Esophagus mucosa (tissue), 1 donor: ENCODE measurements at places on chromosomes 6 and 20.
A peak's percentile ranks its signal among the peaks of the same experiment; 100 is the strongest.

- ATAC-seq = peak; percentile 44
These were observed 40.4 kb upstream of the KIF25 start for GRCh38 chr6:167956983-167957492.

DNA sequence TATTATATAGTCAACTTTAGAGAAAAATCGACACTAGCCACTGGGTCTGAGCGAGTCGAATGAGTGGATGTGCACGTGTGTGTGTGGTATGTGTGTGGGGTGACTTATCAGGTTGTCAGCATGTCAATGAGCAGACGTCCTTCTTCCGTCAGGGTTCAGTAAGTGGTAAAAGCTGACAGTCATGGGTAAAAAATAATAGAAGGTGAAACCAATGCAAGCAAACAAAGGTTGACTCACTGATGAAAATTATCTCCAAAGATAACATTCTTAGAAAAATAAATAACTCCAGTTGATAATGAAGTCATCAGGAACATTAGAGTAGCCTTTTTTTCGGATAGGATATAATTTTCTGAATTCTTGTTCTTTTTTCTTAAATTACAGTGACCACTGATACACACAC lies 243.8 kb upstream of the FOXQ1 start:
- no peak for ATAC-seq

DNA sequence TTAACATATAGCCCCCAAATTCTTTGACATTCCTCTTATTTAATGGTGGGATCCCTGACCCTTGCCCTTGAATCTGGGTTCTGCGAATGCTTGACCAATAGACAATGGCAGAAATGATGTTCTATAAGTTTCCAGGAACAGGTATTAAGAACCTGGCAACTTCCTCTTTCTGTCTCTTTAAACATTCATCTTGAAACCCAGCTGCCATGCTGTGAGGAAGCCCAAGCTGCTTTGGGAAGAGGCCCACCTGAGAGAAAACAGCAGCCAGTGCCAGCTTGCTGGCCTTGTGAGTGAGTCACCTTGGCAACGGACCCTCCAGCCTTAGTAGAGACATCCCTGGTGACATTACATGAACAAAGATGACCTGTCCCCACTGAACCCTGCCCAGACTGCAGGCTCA lies 45.2 kb upstream of the RALY start:
- ATAC-seq = no peak

DNA sequence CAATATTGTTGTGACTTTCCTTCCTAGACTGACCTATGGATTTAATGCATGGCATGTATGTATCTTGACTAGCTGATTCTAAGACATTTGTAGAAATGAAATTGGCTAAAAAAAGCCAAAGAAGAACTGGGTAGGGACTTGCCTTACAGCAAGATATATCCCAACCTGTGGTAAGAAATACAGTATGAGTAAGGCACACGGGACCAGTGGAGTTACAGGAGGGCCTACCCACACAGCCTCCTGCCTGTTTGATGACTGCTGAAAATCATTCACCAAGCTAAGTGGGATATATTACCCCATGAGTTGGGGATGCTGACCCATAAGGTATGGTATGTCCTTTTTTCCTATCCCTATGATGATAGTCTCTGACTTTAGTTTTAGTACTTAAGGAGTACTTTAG lies 112.2 kb downstream of the INSM1 start:
- no peak for ATAC-seq

DNA sequence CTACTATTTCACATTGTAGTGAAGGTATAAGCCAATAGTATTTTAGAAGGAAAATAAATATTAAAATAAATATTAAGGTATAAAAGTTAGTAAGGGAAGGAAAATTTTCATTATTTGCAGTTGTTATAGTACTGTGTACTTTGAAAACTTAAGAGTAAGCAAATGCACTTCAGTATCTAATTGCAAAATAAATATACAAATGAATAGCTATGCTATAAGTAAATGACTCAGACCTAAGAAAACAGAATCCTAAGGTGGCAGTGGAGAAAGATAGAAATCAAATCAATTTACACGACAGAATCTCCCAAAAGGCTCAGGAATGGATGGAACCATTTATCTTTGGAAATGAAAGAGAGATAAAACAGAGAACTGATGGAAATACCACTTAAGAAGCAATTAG lies 24.7 kb upstream of the UBR2 start:
- no peak for ATAC-seq

GRCh38 chr20:3038454-3038853 lies 5.0 kb upstream of the GNRH2 start:
- ATAC-seq = no peak

GRCh38 chr6:39274471-39274870 lies 39.7 kb downstream of the KCNK17 start:
- no peak for ATAC-seq

DNA sequence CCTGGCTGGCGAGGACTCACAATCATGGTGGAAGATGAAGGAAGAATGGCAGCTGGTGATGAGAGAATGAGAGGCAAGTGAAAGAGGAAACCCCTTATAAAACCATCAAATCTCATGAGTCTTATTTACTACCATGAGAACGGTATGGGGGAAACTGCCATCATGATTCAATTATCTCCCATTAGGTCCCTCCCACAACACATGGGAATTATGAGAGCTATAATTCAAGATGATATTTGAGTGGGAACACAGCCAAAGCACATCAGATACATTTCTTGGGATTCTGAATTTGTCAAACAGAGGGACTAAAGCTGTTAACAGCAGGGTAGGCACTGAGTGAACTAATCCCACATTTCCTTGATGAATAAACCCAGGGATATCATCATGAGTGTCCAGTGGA lies 116.2 kb upstream of the PLCB4 start:
- no peak for ATAC-seq

- ATAC-seq = peak; percentile 67
These were observed 18.1 kb upstream of the CEBPB start for GRCh38 chr20:50172347-50173013.

DNA sequence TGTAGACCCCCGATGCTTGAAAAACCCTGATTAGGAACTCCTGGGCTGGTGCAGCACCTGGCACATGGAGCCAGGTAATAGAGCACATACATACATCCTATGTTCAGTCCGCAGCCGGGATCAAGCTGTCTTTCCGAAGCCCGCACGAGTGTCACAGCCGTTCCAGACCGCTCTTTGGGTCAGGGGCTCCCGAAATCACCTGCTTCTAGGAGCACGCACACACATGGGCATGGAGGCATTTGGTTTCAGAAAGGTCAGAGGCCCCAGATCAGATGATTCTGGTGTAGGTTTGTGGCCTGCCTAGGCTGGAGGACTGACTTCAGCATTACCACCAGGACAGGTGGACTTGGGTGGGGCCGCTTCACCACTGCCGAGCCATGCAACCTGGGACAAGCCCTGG lies 42.1 kb upstream of the STX16 start:
- no peak for ATAC-seq

- ATAC-seq = no peak
These were observed 14.3 kb downstream of the CRNKL1 start for GRCh38 chr20:20037960-20038359.

DNA sequence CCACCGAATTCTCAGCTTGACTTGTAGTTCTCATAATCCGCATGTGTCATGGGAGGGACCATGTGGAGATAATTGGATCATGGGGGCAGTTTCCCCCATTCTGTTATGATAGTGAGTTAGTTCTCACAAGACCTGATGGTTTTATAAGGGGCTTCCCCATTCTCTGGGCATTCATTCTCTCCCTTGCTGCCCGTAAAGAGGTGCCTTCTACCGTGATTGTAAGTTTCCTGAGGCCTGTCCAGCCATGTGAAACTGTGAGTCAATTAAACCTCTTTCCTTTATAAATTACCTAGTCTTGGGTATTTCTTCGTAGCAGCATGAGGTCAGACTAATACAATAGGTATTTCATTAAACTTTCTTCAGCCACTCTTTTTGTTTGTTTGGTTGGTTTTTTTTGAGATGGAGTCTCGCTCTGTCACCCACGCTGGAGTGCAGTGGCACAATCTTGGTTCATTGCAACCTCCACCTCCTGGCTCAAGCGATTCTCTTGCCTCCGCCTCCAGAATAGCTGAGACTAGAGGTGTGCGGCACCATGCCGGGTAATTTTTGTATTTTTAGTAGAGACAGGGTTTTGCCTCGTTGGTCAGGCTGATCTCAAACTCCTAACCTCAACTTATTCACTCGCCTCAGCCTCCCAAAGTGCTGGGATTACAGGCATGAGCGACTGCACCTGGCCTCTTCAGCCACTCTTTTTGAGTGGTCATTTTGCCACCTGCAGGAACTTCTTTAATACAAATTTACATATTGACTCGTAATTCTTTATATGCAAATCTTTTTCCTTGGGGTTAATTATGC lies 36.3 kb downstream of the GSTA2 start:
- ATAC-seq = no peak

DNA sequence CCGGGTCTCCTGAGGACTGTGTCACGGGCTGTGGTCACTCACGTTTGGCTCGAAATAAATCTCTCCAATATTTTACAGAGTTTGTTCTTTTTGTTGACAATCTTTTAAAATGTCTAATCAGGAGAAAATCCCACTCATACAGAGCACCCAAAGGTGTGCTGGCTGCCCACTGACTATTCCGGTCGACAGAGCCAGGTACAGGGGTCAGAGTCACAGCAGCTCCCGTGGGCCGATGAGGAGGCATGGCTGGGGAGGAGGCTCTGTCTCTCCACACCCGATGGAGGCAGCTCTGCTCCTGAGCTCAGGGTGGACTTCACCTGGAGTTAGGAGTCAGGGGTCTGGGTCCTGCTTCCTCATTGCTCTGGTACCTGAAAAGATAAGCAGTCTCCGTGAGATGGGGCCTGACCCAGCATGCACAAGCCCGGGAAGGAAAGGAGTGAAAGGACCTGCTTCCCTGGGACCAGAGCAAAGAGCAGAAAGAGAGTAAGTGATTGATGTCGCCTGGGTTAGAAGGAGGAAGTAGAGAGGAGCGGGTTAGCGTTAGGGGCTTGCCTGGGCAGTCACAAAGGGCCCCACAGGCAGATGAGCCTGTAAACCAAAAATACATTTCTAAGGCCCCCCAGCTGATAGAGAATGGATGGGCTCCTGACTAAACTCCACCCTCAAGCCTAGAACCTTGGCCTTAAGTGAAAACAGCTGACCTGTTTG lies 53.5 kb upstream of the UNC93A start:
- no peak for ATAC-seq

- ATAC-seq = peak; percentile 28
These were observed 896.8 kb downstream of the C6orf118 start for GRCh38 chr6:164412566-164412965.

DNA sequence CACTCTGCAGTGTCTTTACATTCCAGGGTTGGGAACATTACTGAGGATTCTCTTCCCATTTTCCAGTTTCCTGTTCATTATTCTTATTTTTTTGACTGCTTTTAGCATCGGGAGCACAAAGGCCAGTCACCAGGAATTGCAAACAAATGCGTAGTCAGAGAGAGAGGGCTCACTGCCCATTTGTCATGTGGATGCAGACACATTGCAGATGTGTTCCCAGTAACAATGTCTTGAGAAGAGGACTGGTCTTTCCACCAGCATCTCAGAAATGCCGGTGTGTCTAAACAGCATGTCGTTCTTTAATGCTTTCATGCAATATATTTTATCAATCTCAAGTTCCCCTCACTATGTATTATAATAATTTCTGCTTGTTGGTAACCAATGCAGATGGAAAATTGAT lies 952 bp upstream of the TAAR6 start:
- no peak for ATAC-seq

DNA sequence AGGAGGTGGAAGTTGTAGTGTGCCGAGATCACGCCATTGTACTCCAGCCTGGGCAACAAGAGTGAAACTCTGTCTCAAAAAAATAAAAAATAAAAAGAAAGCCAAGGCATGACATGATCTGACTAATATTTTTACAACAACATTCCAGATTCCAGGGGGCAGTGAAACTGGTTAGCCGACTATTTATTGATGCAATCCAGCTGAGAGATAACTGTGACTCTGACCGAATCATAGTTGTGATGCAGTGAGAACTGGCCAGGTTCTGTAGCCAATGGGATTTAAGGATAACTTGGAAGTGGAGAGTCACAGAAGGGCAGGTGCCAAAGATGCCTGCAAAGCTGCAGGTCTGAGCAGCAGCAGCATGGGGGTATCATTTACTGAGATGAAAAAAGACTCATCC lies 82.9 kb upstream of the TSHZ2 start:
- ATAC-seq = peak; percentile 69
